Cerebellum (tissue), 4 donors: ENCODE measurements at places on chromosomes 12 and 14. TPM values are rescaled to one million over a fixed set of nuclear protein-coding genes. Genes with fewer than 3 reads are reported as not detected.

ARL1 gene
- 45.5 TPM for total RNA-seq

ARID4A gene
- total RNA-seq, result 55.8 TPM

PTGER2 gene
- 0.45 TPM for total RNA-seq

PARP11 gene
- total RNA-seq, result 17.0 TPM

RHNO1 gene
- 30.4 TPM for total RNA-seq
